Activated naive CD4-positive, alpha-beta T cell (primary cell): ENCODE measurements at places on chromosomes 16 and 17.

DNA sequence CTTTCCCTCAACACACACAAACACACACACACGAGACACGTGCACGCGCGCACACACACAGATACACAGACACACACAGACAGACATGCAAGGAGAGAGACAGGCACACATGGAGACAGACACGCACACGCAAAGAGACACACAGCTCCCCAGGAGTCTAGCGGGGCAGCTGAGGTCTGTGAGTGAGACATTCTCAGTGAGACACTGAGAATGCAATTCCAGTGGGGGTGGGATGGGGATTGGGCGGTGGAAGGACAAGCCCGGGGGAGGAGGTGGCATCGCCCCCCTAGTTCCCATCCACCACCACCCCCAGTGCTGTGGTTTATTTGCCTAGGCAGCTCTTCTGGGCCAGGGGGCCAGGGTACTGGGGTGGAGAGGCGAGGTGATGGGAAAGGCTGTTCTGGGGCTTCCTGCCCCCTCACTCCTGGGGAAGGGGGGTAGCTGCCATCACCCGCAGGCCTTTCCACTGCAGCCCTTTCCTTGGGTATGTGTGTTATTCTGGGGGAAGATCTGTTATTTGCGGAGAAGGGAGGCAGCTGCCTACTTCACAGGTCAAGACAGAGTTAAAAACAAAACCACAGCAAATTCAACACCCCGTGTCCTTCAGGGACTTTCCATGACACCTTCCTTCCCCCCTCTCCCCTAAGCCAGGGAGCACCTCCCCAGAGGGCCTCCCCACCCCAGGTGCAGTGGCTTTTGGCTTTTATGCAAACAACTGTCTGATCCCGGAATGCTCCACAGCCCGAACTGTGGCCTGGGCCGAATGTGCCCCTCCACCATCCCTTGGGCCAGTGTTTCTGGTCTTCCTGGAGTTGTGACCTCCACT, 18.0 kb downstream of the GRB7 start:
- DNase-seq, result no peak

- no peak for DNase-seq
Observed at GRCh38 chr17:27264068-27264812, 29.7 kb upstream of the WSB1 start.

DNA sequence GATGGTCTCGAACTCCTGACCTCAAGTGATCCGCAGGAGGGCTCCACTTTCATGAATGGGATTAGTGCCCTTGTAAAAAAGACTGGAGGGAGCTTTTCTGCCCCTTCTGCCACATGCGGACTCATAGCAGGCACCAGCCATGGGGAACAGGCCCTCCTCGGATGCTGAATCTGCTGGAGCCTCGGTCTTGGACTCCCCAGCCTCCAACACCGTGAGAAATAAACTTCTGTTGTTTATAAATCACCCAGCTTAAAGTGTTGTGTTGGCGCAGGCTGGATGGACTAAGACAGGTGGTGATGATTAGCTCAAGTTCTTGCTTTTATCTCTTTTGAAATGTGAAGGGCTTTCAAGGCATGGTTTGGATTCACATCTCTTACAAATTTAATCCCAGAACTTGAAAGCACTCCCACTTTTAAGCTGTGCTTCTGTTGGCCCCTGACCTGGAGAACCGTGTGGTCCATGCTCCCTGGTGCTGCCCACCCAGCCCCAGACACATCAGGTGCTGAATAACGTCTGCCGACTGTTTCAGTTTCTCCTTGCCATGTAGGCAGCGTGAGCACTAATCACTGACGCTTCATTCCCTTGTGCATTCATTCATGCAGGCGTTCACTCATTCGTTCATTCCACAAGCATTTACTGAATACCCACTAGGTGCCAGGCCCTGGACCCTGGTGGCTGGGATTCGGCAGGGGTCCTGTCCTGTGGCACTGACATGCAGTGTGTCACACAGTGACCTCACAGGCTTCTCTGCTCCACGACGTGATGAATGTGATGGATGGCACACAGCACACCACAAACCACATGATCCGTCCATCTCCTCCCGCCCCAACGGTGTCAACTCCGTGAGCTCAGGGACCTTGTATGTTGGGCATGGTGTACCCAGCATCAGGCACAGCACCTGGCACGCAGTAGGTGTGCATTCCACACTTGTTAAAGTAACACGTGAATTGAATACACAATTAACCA, 8.9 kb downstream of the CIBAR2 start:
- no peak for DNase-seq

DNA sequence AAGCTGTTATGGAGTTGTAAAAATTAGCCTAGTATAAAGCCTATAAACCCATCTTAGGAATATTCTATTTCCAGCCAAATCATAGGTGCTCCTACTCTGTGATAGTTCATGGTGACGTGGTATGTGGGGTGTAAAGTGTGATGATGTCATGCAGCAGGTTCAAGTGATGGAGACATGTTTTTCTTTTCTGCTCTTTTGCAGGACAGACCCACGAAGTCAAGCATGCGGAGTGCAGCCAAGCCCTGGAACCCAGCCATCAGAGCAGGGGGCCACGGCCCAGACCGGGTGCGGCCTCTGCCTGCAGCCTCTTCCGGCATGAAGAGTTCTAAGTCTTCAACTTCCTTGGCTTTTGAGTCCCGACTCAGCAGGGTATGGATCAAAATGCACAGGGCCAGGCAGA, 87.3 kb downstream of the SPECC1 start:
- DNase-seq, result no peak

DNA sequence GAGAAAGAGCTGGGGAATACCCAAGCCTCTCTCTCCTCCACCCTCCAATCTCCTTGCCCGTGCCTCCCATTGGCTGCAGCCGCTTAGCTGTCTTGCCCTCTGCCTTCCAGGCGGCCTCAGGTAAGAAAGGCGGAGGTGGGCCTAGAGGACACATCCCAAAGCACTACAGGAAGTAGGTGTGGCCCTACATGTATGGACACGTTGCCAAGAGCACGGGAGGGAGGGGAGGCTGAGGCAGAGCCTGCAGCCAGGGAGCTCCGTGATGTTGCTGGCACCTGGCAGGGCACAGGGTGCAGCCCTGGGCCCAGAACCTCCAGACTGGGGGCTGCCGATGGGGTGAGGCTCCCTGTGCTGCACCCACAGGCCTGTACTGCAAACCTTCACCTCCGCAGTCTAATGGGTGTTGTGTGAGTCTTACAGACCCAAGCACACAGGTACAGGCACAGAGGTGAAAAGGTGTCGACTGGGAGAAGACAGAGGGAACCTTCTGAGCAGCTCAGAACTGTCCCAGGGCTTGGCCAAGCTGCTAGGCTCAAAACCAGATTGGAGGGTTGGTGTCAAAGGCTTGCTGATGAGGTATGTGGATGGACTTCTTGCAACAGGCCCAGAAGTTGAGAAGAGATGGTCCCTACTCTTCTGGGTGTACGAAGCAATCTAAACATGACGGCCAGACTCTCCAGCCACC, 23.5 kb upstream of the FOXK2 start:
- no peak for DNase-seq

- no peak for DNase-seq
Observed at GRCh38 chr16:57735755-57736418, at the start of gene KATNB1. Gene KATNB1, plus strand, starts transcription at chr16:57735770. Its CDS starts 1,474 bp downstream, at chr16:57737244.

DNA sequence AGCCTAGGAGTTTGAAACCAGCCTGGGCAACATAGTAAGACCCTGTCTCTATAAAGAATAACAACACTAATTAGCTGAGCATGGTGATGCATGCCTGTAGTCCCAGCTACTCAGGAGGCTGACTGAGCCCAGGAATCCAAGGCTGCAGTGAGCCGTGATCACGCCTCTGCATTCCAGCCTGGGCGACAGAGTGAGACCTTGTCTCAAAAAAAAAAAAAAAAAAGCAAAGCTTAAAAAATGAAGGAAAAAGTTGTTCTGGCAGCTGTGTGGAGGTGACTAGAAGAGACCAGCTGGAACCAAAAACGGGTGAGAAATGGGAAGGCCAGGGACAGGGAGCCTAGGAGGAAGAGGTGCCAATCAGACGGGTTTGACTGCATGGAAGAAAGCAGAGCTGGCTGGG, 4.2 kb downstream of the BCL7C start:
- no peak for DNase-seq

DNA sequence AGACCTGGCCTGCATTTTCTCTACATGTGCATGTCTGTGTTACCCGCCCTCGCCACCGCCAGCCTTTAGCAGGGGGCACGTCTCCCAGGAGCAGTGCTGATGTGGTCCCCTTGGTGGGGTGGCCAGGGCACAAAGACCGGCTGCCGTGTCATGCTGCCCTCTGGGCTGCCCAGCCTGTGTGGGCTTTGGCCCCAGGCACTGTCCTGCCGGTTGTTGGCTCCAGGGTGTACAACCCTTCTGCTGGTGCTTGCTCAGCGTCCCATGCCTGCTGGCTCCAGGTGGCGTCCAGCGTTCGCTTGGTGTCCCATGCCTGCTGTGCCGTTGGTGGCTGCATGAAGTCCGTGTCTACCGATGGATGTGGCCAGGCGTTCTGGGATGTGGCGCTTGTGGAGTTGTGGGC, 4.1 kb downstream of the BAIAP2 start:
- DNase-seq, result no peak

- DNase-seq, result no peak
Observed at GRCh38 chr16:31874366-31875111, 932 bp downstream of the ZNF267 start.

GRCh38 chr17:38448208-38448771, 20.0 kb downstream of the ARHGAP23 start:
- no peak for DNase-seq

- no peak for DNase-seq
Observed at GRCh38 chr16:261031-261691, 14.6 kb downstream of the RGS11 start.

- DNase-seq, result no peak
Observed at GRCh38 chr17:12407495-12408252, 258.0 kb upstream of the MYOCD start.

- DNase-seq, result no peak
Observed at GRCh38 chr16:84068783-84069462, 26.3 kb upstream of the SLC38A8 start.

- DNase-seq, result no peak
Observed at GRCh38 chr17:7651097-7651664, 455 bp downstream of the ATP1B2 start.

DNA sequence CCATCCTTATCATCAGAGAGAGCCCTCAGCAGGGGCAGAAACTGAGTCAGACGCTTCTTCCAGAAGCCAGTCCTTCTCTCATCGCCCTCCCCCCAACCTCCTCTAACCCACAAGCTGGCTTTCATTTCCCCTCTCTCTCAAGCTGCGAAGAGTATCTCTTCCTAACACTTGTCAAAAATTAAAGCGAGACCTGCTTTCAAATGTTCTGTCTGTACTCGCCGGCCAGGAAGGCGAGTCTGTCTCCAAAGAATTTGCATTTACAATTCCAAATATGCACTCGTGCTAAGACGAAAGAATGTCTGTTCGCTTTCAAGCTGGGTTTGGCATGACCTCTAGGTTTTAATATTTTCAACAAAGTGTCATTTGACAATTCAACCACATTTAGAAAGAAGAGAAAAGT, 140.4 kb downstream of the RGS9 start:
- no peak for DNase-seq

GRCh38 chr16:70635336-70636016, 10.9 kb upstream of the IL34 start:
- no peak for DNase-seq

DNA sequence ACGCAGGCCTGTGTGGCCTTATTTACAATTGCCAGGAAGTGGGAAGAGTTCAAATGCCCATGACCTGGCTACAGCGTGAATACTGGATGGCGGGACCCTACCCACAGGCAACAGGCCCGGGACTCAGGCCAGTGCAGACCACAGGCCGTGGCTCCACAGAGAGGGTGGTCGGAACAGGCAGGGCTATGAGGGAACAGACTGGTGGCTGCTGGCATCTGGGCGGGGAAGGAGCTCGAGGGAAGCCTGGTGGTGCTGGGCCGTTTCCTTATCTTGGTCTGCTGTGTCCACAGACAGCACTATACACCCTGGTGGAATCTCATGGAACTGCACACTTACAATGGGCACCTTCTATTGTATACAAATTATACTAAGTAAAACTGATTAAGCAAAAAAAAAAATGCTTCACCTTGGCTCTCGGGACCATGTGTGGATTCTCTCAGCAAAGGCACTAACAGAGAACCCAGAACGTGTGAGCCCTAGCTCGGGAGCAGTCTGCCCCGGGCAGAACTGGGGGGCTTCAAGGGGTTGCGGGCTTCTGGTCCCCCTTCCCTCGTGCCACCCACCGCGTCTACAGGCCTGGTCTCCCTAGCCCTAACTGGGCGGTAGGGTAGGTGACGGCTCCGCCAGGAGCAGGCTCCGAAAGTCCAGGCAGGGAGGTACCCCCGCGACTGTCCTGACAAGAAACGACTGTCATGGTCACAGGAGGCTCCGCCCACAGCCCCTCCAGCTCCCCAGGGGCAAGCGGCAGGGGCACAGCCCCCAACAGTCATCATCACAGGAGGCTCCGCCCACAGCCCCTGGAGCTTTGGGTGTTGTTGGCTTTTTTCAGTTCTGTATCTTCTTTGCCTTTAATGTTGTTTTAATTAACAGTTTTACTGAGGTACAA, 21.8 kb downstream of the CEP131 start:
- DNase-seq, result no peak

DNA sequence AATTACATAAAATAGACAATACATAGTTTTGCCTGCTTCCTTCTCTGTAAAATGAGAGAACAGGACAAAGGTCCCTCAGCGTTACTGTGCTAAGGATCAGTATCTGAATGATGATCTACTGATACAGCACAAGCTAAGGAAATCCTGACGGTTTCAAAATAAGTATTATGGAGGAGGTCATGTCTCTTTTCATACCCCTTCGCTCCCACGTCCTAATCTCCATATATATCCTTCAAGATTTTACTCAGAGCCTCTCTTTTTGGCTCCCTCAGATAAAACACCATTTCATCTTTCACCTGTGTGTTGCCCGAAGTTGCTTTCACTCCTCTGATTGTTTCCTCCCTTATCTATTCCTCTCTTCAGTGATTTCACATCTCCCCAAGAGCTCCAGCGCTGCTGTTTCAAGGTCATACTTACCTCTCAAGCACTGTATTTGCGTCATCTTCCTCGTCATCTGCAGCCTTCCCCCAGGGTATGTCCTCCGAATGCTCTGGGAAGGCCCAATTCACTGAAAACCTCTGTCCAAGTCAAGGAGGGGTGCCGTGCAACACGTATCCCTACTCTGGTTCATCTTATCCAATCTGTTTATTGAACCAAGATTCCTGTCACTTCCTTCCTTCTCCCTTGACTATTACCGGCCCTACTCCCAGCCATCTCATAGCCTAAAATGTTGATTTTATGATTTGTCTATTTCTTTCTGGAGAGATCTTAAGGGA, 1.2 kb upstream of the BLTP2 start:
- no peak for DNase-seq

DNA sequence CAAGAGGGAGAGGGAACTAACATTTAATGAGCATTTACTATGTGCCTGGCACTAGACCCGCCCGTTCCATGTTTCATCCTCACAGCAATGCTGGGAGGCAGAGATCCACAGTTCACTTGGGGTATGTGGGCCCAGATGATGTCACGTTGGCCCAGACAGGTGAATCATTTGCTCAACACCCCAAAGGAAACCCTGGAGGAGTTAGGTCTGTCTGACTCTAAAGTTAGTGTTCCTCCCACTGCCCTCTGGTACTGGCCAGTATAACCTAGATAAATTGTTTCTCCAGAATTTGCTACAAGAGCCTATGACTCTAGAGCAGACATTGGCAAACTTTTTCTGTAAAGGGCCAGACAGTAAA, 164.6 kb downstream of the VPS53 start:
- no peak for DNase-seq

- DNase-seq, result no peak
Observed at GRCh38 chr16:2692251-2692947, 10.1 kb downstream of the KCTD5 start.

- no peak for DNase-seq
Observed at GRCh38 chr17:79813297-79814126, 16.6 kb upstream of the CBX8 start.
